ENCODE measurements at places on chromosomes 11 and 22. TPM values are rescaled to one million over a fixed set of nuclear protein-coding genes. Genes with fewer than 3 reads are reported as not detected.

DNA sequence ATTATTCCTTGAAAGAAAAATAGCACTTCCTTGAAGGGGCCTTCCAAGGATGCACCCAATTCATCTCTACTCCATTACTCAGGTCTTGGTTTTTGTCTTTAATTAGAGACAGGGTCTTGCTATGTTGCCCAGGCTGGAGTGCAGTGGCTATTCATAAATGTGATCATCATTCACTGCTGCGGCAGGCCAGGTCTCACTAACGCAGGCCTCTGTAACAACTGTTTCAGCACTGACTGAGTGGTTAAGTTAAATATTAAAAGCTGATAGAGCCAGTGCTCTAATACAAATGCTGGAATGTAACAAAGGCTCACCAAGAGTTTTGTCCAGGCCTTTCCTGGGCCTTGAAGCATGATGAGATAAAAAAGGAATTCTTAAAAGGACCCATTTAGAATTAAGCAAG is 61.4 kb upstream of the GNAZ start:
- no peak for DNase-seq

DNA sequence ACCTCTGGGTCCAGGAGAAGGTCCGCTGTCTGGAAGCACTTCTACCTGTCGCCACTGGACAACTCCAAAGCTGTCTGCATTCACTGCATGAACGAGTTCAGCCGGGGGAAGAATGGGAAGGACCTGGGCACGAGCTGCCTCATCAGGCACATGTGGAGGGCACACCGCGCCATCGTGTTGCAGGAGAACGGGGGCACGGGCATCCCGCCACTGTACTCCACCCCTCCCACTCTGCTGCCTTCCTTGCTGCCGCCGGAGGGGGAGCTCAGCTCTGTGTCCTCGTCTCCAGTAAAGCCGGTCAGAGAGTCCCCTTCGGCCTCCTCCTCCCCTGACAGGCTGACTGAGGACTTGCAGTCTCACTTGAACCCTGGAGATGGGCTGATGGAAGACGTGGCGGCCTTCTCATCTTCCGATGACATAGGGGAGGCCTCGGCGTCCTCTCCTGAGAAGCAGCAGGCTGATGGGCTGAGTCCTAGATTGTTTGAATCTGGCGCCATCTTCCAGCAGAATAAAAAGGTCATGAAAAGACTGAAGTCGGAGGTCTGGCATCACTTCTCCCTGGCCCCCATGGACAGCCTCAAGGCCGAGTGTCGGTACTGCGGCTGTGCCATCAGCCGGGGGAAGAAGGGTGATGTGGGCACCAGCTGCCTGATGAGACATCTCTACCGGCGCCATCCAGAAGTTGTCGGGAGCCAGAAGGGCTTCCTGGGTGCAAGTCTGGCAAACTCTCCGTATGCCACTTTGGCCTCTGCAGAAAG is 31.0 kb downstream of the ZBED4 start:
- DNase-seq: no peak

- DNase-seq: no peak
Measured at GRCh38 chr22:48756146-48757111, 1071.2 kb downstream of the BRD1 start.

DNA sequence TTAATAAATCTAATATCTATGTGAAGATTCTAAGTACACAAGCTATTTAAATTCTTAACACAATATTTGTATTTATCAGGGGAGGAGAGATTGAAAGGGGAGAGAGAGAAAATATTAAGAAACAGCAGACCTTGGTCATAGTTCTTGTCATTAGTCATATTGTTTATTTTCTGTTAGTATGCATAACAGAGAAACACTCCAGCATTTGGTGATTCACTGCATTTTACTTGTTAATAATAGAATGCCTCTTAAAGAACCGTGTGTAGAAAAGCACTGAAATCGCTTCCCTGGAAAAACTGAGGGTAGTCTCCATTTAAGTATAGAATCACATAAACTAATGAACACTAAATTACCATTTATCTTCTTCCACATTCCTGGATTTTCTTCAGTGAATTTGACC is 122.7 kb upstream of the TRPC6 start:
- DNase-seq: no peak

GRCh38 chr11:69037544-69037943 is 11.2 kb upstream of the TPCN2 start:
- no peak for DNase-seq

DNA sequence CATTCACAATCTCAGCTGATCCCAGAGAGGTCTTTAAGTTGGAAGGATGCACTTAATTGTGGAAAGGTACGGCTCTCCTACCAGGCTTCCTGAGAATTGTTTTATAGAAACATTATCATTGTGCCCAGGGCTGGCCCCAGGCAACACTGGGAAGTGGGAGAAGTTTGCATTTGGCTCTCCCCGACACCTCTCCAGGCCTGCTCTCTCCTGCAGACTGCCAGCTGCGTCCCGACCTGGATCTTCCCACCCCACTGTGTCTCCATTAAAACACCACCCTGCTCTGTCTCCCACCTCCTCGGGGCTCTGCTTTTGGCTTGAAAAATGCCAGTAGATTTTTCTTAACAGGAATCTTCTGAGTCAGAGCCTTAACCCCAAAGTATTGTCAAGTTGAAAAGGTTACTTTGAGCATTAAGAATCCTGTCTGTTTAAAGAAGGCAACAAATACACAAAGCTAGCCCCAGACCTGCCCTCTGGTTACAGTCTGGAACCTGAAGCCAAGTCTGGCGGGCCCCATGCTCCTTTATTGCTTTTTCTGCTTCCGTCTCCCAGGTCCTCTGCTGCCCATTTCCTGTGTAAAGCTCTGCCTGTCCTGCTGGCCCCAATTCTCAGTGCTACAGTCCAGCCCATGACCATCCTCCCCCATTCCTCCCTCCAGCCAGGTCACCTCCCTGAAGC is 530.2 kb downstream of the SOX6 start:
- DNase-seq: no peak

DNA sequence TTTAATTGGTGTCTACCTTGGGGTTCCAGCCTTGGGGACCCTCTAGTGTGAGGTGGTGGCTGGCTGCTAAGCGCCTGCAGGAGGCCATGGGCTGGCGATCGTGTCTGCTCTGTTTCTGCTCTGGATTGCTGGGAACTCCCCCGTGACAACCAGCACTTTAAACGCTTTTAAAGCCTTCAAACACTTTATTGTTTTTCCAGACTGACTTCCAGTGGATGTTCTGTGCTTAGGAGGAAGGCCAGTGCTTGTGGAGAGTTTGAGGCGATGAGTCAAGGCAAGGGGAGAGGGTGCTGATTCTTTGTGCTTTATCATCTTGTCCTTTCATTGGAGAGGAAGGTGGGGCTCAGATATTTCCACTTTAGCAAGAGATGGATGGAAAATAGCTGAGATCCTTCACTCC is 81.6 kb downstream of the FLI1 start:
- DNase-seq: no peak

DNA sequence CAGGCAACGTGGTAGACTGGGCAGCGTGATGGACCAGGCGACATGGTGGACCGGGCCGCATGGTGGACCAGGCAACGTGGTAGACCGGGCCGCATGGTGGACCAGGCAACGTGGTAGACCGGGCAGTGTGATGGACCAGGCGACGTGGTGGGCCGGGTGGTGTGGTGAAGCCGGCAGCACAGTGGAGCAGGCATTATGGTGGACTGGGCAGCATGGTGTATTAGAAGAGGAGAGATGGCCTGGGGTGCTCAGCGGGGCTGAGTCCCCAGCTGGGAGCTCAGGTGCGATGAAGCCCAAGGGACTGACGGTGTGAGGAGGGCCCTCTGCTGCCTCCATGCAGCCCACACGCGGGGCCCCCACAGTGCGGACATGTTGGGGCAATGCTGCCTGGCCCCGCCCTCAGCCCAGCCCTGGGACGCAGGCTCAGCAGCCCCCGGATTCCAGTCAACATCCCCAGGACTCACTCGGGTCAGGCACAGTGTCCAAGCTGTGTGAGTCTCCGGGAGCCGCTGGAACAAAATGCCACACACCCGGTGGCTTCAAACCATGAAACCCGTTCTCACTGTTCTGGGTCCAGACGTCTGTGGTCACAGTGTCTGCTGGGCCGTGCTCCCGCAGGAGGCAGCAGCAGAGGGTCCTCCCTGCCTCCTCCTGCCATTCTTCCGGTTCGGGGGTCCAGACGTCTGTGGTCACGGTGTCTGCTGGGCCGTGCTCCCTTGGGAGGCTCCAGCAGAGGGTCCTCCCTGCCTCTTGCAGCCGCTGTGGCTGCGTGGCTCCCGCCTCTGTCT is 1084.9 kb downstream of the BRD1 start:
- DNase-seq: no peak

DNA sequence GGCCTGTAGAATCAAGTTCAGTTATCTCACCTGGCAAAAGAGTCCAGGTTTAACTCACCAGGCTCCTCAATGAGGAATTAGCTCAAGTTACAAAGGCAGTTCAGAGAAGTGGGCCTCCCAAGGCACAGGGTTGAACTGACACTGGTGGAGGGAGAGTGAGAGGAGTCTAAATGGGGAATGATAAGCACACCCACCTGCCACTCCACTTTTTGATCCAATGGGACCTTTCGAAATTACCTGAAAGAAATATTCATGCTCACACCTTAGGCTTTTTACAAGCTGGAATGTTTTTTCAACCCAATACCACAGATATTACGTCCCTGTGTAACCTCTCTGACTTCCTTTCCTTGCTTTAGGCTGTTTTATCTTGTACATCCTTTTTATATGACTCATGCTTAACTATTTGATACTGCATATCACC is 642.7 kb upstream of the TENM4 start:
- no peak for DNase-seq

DNA sequence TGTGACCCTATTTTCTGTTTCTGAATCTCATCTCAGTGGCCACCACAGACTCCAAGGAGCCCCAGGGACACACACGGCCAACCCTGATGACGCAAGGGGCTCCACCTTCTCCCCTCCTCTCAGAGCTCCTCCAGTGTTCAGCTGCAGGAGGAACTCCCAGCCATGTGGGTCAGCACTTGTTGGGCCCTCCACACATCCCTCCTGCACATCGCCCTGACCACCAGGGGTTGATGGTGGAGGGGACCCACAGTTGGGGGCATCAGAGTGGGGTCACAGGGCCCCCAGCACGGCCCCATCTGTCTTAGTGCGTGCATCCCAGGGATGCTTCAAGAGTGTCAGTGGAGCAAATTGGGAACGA is 499.6 kb downstream of the BRD1 start:
- no peak for DNase-seq

The LMO2 gene
- total RNA-seq: 0.48 TPM

The BIRC3 gene
- 0.18 TPM for total RNA-seq

The IGF2 gene
- 3.1 TPM for total RNA-seq

The SYT13 gene
- 6.0 TPM for total RNA-seq

The KCTD21 gene
- total RNA-seq: 4.0 TPM

The CECR2 gene
- 154 TPM for total RNA-seq
